ENCODE measurements at places on chromosomes 6 and 20.
A peak's percentile ranks its signal among the peaks of the same experiment; 100 is the strongest.

- no peak for DNase-seq
These were observed 97.4 kb downstream of the SASH1 start for GRCh38 chr6:148440016-148440415.

DNA sequence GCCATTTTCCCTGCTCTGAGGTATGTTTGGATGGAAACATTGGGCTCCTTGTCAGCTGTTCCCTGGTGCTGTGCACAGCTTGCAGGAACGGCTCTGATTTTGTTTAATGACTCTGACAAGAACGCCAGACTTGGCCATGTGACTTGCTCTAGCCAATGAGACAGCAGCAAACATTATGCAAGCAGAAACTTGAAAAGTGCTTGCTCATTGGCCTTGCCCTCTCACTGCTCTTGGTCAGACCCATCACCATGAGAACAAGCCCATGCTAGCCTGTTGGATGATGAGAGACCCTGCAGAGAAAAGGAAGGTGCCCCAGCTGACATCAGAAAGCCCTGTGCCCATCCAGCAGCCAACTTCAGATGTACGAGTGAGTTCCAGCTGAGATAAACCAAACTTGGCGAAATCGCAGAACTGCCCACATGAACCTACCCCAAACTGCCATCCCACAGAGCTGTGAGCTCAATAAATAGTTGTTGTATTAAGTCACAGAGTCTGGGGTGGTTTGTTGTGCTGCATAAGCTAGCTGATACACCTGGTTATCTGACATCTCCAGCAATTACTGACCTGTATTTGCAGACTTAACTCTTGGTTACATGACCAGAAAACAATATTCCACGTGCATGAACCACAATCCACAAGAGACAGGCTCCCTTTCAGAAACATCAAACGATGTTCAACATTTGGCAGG is 96.9 kb downstream of the JPH2 start:
- DNase-seq, result no peak

- DNase-seq, result no peak
These were observed 616.0 kb upstream of the BTBD3 start for GRCh38 chr20:11301699-11302098.

DNA sequence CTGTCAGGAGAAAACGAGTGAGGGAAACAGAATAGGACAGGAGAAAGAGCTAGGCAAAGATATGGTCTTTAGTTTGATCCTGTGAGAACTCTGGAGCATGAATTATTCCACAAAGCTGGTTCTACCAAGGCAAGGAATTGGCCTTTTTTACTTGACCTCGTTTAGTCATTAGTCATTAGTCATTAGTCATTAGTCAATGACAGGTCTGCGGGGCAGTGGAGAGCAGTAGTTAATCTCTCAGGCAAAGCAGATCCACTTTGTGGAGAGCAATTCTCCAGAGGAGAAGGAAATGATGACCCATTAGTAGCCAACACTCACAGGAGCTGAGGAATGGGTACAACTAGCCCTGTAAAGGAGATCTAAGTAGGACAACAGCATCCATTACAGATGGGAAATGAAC is 22.0 kb upstream of the ABCC10 start:
- no peak for DNase-seq

DNA sequence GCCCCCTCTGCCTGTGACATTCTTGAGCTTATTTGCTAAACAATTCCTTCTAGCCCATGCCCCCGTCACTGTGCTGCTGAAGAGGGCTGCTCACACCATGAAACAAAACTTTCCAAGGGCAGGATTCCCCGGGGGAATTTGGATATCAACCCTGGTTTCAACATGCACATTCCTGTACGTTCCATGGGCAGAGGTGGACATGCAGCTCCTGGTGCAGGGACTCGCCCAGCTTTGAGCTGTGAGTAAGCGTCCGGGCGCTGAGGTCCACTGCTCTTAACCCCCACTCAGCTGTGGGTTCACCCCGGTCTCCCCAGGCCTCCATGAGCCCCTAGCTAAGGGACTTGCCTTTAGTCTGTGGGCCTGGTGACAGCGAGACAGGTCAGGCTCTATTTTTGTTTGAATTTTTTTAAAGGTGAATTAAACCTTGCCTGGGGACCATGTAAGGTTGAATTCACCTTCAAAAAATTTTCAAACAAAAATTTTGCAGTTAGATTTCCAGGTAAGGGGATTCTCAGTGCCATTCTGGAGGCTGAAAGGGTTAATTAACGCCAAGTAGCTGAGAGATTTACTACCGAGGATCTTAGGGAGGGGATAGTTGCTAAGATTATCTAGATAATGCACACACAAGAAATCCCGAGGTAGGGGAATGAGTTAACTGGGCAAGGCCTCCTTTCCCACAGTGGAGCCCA is 70.3 kb upstream of the SLC22A23 start:
- no peak for DNase-seq

- DNase-seq, result no peak
These were observed 31.6 kb downstream of the WASF1 start for GRCh38 chr6:110147870-110148269.

DNA sequence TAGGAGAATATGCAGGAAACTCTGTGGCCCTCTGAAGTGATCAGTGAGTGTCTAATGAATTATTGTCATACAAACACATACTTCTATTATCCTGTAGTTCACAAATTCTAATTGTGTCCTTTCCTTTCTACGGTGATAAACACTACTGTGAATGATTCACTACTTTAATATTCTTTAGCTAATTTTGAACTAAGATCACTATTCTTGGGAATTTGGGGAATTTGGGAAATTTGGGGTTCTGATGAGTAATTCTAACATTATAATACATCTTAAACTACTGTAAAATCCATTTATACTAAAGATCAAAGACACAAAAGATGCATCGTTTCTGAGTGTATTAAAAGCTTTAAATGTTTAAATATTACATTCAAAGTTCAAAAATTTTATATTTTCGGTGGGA is 1287.2 kb upstream of the CITED2 start:
- no peak for DNase-seq

DNA sequence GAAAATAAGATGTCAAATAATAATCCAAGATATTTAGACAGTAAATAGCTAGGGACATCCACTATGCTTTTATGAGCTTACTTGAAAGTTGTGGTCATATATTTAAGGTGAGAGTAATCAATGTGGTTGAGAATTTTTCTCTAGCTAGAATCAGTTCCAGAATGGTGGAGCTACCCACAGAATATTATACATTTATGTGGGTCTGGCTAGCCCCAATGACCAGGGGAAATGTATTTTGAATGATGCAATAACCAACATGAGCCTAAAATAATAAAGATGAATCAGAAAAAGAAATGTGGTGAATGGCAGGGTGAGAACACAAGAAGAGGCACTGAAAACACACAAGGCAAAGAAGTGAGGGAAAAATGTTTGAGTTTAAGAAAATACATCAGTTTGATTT is 325.7 kb downstream of the TBC1D32 start:
- DNase-seq, result no peak

GRCh38 chr6:32933661-32934085 is 7.2 kb downstream of the HLA-DMB start:
- DNase-seq, result peak; percentile 25

- no peak for DNase-seq
These were observed 301.5 kb downstream of the BMP7 start for GRCh38 chr20:56964901-56965300.

- no peak for DNase-seq
These were observed 123.4 kb upstream of the RAB32 start for GRCh38 chr6:146420255-146420654.

DNA sequence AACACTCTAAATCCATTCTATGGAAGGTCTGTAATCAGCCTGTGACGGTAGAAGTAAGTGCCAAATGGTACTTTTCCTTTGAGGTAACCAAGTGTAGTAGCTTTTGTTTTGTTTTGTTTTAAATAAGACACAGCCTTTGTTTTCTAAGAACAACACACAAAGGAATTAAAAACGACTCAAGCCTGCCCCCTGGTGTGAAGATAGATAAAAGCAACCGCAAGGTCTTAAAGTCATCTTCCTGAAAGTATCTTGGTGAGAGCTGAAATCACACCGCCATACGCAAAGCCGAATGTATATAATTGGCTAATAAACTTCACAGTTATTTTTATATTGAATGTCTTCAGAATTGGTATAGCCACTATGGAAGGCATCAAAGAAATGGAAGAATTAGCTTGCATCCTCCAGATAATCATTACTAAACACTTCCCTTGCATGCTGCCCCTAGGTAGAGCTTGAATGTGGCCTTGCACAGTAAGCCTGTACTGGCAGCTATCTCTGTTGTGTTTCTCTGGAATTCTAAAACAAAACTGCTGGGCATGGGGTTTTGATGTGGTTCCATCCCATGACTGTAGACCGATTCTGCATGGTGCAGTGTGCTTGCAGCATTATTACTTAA is 95.6 kb downstream of the LAMP5 start:
- DNase-seq, result no peak

DNA sequence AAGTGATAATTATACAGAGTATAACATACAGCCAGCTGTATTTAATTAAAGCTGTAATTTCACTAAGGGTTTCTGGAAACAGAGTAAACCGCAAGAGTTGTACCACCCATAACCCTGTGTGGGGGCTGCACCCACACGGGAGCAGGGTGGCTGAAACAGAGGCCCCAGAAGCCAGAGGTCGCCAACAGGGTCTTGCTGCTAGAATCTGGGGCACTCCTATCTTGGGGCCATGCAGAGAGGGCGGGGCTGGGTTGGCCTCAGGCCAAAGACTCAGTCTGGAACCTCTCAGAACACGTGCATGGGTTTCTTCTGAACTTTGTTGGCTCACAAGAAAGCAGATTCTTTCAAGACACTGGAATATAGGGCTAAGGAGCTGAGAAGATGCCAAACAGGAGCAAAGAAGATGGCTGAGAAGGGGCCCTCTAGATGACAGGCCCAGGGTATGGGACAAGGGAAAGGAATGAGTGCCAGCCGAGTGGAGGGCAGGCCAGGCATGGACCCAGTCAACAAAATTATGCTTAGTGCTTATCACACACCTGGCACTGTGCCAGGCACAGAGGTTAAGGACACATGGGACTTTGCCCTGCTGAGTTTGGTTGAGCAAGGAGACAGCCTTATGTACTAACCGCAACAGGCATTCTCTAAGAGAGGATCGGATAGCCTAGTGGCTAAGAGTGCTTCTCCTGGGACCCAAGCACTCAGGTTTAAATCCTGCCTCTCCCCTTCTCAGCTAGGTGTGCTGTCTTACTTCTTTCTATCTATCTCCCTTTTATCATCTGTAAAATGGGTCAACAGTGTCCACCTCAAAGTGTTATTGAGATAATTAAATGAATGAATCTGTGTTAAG is 96.6 kb upstream of the FOXP4 start:
- no peak for DNase-seq

DNA sequence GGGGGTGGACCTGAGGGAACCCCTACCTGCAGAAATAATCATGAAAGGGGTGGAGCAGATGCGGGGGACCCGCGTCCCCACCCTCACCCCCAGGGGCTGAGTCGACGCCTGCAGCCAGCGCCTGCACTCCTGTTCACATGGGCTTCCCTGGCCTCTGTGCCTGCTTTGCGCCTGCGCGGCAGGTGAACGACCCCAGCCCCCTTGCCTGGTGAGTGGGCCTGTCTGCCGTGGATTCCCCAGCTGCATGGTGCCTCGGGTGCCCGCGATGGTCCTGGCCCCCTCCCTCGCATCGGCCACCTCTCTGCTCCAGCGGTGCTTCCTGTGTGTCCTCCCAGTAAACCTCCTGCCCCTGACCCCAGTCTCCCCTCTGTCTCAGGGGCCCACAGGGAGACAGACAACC is 18.8 kb upstream of the NTSR1 start:
- no peak for DNase-seq

DNA sequence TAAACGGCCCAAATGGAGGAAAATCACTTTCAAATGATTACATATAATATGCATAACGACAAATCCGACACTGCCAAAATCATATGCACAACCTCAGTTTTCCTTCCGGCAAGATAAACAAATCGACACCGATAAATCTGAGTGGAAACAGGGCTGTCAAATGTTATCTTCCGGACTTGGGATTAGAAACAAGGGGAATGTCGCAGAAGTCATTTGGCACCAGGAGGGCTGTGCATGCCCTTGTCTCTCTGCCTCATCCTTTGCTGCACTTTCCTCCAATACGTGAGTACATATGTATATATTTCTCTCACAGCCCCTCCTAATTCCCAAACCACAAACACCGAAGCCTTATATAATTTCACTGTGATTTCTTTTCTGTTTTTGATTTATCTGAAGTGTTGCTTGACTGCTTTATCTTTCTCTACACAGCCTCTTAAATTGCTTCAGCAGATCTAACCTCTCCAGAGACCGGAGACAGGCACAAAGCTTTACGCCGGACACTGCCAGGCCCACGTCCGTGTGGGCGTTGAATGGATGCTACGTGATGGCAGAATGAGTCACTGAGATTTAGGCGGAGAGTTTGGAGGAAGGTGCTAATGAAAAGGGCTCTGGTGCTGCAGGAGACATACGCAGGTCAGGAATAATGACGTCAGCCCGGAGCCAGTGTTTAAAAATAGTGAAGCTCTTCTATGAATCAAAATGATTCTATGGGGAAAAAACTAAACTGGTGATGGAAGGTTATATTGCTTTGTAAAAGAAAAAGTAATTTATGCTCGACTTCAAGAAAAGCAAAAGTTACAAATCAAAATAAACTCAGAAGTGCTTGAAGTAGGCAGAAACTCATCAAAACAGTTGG is 21.0 kb upstream of the PRELID3B start:
- peak; percentile 76 for DNase-seq

DNA sequence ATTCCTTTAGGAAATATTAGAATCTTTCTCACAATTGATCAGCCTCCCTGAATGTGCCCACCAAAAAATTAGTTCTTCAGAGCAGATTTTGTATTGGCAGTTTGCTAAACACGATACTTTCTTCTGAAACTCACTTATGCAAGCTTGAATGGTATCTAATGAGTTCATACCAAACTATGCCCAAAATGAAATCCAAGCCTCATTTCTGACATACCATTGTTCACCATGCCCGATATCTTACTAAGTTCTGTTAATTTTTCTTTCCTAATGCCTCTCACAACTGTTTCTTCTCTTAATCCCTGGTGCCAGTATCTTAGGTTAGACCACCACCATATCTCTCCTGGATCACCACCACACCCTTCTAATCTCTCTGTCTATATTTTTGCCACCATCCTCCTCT is 755.9 kb downstream of the KIF16B start:
- no peak for DNase-seq

- DNase-seq, result no peak
These were observed 831.6 kb upstream of the EYS start for GRCh38 chr6:66538551-66539135.

DNA sequence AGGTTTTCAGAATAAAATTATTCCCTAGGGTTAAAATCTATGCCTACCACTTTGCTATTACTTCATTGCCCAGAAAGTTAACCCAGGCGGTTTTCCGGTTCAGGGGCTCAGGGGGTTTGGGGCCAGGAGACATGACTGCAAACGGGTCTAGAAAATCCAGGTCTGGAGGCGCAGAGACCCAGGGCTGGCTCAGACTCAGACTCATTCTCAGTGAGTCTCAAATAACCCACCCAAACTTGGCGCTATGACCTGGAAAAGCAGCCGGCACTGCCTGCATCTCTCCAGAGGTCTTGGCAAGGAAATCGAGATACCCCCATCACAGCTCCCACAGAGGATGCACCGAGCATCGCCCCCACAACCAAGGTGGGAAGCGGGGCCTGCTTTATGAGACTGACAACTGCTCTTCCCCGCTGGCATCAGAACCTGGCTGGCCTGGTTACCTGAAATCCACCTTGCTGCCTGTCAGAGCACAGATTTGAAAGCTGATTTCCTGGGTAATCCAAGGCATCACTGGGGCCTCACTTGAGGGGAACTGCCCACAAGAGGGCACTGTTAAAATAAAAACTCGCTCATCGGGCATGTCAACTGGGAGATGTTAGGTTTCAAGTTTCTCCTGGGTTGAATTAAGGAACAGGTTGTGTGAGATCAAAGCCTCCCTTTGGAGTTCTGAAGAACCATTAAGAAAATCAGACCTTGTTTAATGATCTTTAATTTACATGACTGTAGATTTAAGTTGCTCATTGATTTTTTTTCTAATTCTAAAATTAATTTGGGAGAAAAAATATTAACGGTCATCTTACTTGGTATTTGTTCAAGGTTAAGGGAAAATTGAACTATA is 55.1 kb downstream of the KIF16B start:
- no peak for DNase-seq

Data from skeletal muscle cell (primary cell).